ENCODE measurements at places on chromosomes 5 and 9. TPM values are rescaled to one million over a fixed set of nuclear protein-coding genes. Genes with fewer than 3 reads are reported as not detected.
A peak's percentile ranks its signal among the peaks of the same experiment; 100 is the strongest.

SH3RF2 gene
- 201 TPM for total RNA-seq

NUTM2F gene
- total RNA-seq = not detected

DNA sequence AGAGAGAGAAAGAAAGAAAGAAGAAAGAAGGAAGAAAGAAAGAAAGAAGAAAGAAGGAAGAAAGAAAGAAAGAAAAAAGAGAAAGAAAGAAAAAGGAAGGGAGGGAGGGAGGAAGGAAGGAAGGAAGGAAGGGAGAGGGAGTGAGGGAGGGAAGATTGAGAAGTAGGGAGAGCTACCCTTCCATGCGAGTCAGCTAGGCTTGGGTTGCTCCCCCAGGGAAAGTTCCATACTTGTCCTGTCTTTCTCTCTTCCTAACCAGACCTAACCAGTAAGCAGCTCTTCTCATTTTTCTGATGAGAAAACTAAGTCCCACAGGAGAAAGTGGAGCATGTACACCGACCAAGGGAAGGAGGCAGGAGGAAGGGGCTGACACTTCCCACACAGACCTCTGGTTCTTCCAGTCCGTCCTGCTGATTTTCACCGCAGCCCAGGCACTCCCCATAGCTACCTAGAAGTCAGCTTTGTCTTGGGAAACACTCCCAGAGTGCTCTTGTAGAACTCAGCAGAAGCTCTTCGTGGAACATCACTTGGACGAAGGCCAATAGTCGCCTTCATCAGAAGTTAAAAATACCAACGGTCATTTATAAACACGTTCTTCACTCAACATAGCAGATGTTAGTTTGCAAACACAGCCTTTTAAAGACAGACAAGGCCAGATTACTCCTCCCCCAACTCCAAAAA, 29.0 kb upstream of the ENTREP1 start:
- peak; percentile 61 for DNase-seq

DNA sequence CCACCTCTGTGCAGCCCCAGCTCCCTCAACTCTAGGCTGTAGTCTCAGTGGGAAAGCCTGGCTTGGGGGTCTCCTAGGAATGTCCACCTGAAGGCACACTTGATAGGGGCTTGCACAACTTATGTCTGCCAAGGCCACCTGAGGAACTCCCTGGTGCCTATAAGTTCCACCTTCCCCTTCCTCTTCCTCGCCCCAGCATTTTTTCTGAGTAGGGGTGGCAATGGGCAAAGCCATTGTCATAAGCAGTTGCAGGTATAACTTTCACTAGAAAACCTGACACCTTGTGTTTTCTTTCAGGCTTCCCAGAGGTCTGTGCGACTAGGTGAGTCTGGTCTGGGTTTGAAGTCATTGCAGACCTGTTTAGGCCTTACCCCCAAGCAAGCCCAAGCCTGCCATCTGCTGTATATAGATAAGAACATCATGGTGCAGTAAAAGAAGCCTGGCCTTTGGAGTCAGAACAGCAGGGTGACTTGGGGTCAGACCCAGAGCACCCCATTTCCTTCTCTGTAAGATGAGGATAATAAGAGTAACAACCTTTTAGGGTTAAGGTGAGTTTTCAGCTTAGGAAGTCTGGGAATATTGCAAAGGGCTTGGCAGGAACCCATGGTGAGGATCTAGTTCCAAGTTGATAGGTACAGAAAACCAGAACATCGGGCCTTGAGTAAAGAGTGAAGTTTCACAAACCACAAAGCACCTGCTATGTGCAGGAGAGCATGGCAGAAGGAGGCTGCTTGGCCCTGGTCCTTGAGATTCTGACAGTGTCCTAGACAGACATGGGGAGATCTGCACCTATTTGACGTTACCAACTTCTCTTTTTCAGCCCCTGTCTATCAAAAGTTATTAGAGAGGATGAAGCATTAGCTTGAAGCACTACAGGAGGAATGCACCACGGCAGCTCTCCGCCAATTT, 33.8 kb downstream of the TGFBI start:
- no peak for DNase-seq

DNA sequence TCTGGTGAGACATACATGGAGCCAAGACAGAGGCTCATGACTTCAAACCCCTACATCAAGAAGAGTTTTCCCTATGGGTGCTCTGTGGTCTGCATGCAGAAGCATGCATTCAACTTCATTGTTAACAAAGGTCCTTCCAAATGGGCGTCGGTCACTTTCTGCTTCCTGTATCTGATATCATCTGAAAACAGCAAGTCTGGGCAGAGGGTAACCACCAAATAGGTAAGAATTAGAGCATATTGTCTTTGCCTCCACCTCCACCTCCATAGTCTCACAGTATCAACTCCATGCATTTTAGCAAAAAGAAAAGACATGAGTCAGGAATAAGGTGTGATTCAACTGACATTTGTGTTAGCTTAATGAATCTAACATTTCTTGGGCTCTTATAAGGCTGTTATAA, 462.9 kb downstream of the DMRT2 start:
- DNase-seq = no peak

DNA sequence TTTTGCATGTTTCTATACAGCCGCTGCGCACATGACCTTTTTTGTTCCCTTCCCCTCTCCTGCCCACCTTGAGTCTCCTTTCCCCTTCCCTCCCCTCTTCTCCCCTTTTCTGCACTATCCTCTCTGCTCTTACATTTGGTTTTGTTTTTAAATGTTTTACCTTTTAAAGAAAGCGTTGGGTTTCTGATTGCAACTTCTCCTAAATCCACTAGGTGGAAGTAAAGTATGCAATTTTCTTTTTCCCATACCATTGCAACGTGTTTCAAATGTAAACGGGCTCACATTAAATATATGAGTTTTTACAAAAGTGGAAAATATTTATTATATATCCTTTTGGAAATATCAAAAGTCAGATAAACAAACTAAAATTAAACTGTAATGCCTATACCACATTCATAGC, 500.9 kb downstream of the DIRAS2 start:
- no peak for DNase-seq

- DNase-seq = no peak
These were observed 184.6 kb downstream of the AUH start for GRCh38 chr9:91177081-91177480.
